ENCODE measurements at places on chromosomes 5 and 9.

DNA sequence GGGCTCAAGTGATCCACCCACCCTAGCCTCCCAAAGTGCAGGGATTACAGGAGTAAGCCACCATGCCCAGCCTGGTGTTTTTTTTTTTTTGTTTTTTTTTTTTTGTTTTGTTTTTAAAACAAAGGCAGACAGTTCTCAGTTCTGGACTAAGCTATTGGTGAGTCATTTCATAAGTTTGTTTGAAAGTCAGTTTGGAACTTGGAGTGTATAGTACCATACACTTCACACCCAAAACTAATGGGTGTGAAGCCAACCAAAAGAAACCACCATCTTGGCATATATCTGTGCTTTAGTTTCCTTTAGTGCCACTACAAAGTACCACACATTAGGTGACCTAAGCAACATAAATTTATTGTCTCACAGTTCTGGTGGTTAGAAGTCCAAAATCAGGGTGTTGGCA, 13.4 kb downstream of the MAST4 start:
- no peak for DNase-seq

GRCh38 chr9:134454476-134454857, 128.2 kb downstream of the RXRA start:
- DNase-seq, result no peak

DNA sequence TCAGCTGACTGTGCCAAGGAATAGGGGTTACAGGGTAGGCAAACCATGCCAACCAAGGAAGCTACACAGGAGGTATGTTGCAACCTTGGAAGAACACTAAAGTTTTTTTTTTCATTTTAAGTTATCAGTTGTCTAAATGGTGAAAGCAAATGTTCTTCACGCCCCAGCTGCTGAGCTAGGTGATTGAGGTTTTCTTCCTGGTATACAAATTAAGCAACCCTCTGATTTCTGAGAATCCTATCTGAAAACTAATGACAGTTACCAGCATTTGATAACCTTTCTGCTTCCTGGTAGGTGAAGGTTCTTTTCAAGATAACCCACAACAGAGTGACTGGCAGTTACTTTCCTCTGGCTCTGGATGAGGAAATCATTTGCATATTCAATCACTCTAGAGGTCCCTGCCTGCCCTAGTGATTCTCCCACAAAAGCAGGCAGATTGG, 194.9 kb downstream of the ATP10B start:
- DNase-seq, result no peak

- DNase-seq, result no peak
Measured at GRCh38 chr9:2473681-2474080, 147.9 kb upstream of the VLDLR start.

GRCh38 chr5:89283728-89284493, 400.9 kb upstream of the MEF2C start:
- DNase-seq, result no peak

GRCh38 chr9:79080536-79080935, 491.2 kb upstream of the TLE4 start:
- no peak for DNase-seq

- DNase-seq, result no peak
Measured at GRCh38 chr5:59238126-59238902, 655.2 kb downstream of the PDE4D start.

- DNase-seq, result no peak
Measured at GRCh38 chr5:116652903-116653302, 78.3 kb upstream of the SEMA6A start.

DNA sequence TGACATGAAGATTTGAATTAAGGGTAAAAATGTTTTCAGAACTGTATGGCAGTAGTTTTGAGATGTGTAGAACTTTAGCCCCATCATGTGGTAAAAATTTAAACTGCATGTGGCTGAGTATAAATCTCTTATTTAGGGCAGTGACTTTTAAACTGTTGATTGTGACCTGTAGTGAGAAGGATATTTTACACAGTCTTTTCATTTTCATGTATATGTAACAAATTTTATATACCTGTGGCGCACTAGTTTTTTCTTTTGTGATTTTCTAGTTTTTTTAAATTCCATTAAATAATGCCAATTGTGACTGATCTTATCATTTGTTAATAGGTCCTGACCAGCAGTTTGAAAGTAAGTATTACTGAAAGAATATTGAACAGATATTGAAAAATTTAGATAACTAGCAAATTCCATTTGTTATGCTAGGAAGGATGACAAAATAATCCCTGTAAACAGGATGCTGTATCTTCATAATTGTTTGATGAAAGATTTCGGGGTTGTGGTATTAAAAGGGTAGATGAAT, 47.2 kb downstream of the GPBP1 start:
- peak; percentile 34 for DNase-seq

DNA sequence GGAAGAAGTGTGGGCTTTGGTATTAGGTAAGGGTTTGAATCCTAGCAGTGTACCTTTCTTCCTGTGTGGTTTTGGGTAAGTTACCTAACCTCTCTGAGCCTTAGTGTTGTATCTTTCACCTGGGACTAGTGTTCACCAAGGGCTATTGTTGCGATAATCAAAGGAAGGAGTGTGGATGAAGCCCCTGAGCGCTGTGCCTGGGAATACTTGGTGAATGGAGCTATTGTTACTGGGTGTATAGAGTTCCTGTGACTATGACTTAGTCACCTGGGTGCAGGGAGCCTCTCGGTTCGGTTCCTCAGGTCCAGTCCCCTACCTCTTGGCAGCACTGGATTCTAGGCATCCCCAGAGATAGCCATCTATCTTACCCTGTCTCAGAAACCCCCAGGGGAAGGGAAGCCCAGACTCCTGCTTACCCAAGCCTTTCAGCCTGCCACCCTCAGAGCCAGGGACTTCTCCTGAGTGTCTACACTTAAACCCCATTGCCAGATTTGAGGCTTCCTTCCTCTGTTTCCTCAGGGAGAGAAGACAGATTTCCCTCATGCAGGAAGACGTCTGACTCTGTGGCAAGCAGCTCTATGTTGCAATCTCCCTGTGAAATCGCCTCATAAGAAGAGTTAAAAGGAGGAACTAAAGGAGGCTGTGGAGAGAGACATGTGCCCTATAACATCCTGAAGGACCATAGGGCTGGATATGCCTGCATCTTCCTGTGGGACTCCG, 181.0 kb upstream of the PITX1 start:
- DNase-seq, result no peak
